Muscle of arm (tissue), 14 donors: ENCODE measurements at places on chromosomes 2 and 18. TPM values are rescaled to one million over a fixed set of nuclear protein-coding genes. Genes with fewer than 3 reads are reported as not detected.

Gene IL36B
- polyA plus RNA-seq: not detected

Gene POLE4
- polyA plus RNA-seq: 52.7 TPM

Gene HAAO
- 22.2 TPM for polyA plus RNA-seq

Gene AMER3
- polyA plus RNA-seq: not detected

Gene SAG
- 0.11 TPM for polyA plus RNA-seq

Gene NDUFV2
- 96.6 TPM for polyA plus RNA-seq

Gene SERPINB13
- 0.08 TPM for polyA plus RNA-seq

Gene IL1A
- 0.28 TPM for polyA plus RNA-seq

Gene NT5C1B
- 0.23 TPM for polyA plus RNA-seq

Gene AGFG1
- 53.2 TPM for polyA plus RNA-seq
